DMS 273 treated with DMSO at 0.1 percent for 48 hours (cell line): ENCODE measurements at places on chromosomes 7 and 10.

DNA sequence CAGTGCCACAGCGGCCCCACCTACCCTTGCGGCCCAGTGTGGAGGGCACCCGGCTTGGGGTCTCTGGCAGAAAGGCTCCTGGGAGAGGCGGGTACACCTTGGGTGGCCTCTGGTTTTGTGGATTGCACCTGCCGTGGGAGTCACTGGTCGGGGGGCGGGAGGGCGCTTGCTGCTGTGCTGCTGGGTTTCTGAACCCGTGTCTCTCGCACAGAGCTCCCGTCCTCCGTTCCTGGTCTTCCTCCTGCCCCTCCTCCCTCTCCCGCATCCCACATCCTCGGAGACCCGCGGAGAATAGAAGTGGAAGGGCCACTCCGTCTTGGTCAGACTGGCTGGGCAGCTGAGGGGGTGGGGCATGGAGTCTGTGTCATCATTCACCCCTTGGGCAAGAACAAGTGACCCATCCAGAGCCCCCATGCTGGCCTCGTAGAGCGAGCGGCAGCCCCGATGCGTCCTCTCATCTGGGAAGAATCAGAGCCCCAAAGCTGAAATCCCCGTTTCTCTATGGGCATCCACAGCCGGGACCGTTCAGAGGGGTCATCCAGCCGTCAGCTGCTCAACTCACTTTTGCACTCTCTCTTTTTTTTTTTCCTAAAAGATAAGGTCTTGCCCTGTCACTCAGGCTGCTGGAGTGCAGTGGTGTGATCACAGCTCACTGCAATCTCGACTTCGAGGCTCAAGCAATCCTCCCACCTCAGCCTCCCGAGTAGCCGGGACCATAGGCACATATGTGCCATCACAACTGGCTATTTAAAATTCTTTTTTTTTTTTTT lies 4.0 kb downstream of the MAFK start:
- DNase-seq, result no peak

DNA sequence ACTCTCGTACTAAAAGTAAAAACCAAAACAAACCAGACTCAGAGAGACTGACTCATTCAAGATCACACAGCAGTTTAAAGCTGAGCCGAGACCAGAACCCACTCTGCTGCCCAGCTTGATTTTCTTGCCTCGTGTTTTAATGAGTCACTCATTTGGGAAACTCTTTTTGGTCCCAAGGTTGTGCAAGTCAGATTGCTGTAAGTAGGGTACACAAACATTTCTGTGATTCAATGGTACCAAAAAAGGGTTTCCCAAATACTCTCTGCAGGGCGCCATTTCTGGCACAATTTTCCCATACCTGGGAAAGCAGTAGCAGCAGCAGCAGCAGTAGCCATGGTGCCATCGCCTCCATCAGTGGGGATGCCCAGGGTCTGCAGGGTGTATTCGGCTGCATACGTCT lies 69.9 kb downstream of the ASAH2B start:
- DNase-seq, result no peak

DNA sequence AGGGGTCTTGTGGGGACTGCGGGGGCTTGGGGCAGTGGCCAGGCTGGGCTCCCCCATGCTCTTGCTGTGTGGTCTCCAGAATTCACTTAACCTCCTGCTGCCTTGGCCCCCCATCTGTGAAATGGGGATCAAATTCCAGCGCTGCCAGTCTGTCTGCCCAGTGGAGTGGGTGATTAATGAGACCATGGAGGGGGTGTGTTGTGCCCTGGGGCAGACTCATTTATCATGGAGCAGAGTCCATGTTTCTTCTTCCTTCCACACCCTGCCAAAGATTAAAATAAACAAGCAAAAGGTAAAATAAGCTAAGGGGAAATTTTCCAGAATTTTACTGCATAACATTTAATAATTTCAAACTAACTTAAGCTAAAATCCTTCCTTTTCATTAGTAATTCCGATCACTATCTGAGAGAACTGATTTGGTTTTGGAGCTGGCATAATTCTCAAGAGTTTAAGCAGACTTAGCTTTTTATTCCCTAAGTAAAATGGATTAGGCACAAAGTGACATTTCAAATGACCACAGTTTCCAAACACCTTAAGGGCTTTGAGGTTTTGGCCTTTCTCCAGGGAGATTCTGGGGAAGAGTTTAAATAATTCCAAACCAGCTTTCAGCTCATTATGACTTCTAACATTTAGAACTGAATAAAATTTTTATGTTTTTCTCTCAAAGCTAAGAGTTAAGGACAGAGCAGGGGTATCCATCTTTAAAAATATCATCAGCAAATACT lies 211.9 kb downstream of the CXCL12 start:
- no peak for DNase-seq

DNA sequence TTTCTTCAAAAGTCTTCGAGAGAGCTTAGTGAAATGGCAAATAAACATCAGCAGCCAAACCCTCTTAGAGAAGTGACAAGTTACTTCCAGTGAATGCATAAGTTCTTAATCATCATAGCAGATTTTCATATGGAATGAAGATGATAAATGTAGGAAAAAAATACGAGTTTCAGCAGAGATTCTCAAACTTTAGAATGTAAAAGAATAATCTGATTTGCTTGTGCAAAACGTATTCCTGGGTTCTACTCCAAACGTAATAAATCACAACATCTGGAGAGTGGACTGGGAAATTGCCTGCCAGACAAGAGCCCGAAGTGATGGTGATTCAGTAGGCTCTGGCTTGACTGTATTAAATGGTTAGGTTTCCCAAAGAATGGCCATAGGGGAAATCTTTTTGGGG lies 62.2 kb downstream of the AKR1E2 start:
- DNase-seq, result no peak

DNA sequence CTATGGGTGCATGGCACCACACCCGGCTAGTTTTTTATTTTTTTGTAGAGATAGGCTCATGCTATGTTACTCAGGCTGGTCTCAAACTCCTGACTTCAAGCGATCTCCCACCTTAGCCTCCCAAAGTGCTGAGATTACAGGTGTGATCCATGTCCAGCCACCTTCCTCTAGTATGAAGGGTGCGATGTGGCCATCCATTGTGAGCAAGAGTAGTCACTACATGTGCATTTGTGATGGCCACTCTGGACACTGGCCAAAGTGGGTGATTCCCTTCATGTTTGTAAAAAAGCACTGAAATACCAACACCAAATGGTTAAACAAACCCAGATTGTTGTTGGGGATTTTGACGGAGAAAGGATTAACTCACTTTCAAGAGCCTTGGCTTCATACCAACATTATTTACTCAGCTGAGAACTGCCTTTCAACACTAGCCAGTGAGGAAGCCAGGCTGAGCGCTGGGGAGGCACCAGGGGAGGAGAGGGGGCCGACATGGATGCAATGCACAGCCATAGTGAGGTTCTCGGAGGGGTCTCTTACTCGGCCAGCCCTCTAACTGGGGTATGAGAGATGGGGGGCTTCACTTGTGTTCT lies 198.1 kb upstream of the LYZL2 start:
- DNase-seq, result no peak

GRCh38 chr10:97762056-97762455 lies 9.7 kb downstream of the SFRP5 start:
- DNase-seq, result no peak

GRCh38 chr7:3568516-3568915 lies 267.5 kb downstream of the SDK1 start:
- DNase-seq, result no peak

- no peak for DNase-seq
Measured at GRCh38 chr10:106557053-106557452, 607.5 kb downstream of the SORCS1 start.

- DNase-seq, result peak; percentile 75
Measured at GRCh38 chr10:110032801-110033700, 25.3 kb downstream of the ADD3 start.

DNA sequence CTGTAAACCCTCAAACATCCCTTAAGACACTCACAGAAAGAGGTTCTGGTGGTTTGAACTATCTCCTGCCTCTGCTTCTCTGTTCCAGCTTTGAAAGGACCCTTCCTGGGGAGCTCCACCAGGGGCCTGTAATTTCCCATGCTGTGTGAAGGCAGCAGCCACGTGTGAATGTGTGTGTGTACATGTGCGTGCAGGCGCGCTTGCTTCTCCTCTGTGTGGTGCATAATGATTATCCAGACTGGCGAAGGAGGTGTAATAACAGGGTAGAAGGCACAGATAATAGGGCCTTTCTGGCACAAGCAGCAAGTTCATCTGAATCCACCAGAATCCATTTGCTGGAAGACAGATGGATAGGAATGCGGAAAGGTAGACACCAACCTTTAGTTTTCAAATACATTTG lies 466.5 kb downstream of the GRID1 start:
- DNase-seq, result no peak

GRCh38 chr7:42745357-42746059 lies 166.4 kb downstream of the C7orf25 start:
- DNase-seq, result no peak

DNA sequence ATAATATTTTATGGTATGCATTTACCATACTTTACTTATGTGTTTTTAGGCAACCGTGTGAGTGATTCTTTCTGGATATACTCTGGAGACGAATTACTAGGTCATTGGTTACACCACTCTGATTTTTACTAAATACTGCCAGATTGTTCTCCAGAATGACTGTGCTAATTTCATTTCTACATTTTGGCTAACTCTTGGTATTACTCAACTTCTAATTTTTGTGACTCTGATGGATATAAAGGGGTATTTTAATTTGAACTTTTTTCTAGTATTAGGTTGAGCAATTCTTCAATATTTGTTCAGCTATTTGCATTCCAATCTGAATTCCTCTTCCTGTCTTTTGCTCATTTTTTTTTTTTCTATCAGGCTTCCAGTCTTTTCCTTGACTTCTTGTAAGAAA lies 223.6 kb downstream of the MDFIC start:
- no peak for DNase-seq

DNA sequence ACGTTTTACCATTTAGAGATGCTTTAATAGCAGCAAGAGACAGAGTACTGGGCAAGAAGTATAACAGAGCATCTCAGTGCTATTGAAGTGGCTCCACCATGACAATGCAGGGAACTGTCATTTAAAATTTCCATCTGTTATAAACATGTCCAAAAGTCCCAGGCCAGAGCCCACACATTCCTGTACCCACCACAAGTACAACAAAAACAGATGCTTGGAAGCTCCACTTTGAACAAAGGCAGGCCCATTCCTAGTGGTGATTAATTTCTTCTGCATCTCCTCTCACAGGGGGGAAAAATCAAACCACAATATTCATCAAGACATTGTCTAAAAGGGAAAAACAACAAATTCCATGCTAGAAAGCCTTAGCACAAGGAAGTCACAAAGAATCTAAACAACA lies 627.9 kb downstream of the PARD3 start:
- no peak for DNase-seq

GRCh38 chr7:80882213-80882801 lies 36.5 kb downstream of the SEMA3C start:
- DNase-seq, result no peak

DNA sequence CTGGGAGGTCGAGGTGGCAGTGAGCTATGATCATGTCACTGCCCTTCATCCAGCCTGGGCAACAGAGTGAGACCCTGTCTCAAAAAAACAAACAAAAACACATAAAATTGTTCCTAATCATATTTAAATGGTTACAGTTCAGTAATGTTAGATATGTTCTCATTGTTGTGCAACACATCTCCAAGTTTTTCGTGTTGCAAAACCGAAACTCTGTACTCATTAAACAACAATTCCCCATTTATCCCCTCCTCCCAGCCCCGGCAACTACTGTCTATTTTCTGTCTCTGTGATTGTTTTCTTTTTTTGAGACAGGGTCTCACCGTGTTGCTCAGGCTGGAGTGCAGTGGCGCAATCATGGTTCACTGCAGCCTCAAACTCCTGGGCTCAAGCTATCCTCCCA lies 16.1 kb upstream of the PRXL2A start:
- no peak for DNase-seq

DNA sequence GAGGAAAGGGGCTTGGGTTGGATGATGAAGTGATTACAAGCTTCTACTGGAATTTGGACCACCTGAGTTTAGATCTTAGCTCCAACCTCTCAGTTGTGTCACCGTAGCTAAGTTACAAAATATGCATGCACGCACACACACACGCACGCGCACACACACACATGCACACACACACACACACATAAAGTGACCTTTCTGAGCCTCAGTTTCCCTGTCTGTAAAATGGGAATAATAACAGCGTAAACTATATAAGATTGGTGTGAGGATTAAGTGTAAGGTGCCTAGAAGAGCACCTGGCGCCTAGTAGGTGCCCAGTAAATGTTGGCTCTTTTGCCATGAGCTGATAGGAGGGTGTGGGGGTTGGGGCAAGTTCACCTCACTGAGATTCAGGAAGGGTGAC lies 12.6 kb upstream of the AQP1 start:
- no peak for DNase-seq

DNA sequence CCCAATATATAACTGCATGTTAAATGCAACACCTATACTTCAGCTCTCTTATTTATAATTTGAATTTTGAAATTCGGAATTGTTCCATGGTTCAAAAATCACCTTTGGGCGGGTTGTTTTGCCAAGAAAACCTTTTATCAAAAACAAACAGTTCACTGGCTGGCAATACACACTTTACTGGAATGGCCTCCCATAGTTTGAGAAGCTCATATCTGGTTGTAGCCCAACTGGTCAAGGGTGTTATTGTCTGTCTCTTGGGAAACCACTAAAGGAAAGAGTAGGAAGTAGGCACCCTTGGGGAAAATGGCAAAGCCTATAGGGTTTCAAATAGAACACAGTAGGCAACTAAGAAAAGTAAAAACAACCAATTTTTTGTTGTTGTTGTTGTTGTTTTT lies 117.9 kb downstream of the HIPK2 start:
- DNase-seq, result no peak

- DNase-seq, result no peak
Measured at GRCh38 chr10:76647301-76647700, 990.3 kb downstream of the KCNMA1 start.

- DNase-seq, result no peak
Measured at GRCh38 chr7:76357475-76358010, 1.2 kb downstream of the YWHAG start.

DNA sequence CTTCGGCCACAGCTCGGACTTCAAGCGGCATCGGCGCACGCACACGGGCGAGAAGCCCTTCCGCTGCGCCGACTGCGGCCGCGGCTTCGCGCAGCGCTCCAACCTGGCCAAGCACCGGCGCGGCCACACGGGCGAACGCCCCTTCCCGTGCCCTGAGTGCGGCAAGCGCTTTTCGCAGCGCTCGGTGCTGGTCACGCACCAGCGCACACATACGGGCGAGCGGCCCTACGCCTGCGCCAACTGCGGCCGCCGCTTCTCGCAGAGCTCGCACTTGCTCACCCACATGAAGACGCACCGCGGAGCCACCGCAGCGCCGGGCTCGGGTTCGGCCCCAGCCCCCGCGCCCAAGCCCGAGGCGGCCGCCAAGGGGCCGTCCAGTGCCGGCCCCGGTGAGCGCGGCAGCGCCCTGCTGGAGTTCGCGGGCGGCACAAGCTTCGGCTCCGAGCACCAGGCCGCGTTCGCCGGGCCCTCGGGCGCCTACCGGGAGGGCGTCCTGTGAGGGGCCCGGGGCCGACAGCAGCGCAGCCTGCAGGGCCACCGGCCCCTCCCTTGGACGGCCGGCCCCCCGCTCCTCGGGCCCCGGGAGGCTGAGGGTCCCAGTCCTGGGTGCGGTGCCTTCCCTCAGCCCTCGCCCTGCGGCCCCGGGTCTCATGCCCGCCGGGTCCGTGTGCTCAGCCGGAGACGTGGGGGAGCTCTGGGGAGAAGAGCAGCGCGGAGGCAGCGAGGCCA lies 17.2 kb downstream of the ZNF316 start:
- DNase-seq, result no peak
